ENCODE measurements at places on chromosomes 3 and 15.

DNA sequence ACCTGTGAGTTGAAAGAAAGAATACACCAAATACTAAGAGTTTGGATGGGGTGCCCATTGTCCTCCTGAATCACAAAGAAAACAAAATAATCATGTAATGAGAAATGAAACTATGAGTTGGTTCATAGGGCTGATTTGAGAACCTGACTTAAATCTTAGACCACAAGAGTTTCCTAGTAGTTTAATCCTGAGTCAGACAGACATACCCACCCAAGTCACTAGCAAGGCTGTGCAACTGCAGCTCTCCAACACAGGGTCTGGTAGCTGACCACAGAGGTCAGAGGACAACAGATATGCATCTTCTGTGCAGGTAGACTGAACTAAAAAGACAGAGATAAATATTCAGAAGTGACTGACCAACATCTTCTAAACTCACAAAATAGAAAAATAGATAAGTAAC, 296.3 kb upstream of the TMCO5A start:
- DNase-seq = no peak

DNA sequence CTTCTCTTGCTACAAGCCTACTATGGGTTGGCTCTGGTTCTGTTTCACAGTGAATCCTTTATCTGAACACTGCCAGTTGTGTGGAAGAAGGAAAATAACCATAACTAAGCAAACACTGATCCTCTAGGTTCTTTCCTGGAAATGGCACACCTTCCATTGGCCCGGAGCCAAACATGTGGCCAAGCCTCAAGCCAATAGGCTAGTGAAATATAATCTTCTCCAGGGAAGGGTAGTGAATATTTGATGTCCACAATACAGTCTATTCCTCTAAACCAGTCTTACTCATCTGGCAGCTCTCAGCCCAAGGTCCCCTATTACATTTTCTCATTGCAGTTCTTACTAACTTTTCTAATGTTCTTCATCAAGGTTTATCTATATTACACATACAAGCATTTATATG, 921.3 kb downstream of the TUSC7 start:
- DNase-seq = no peak

DNA sequence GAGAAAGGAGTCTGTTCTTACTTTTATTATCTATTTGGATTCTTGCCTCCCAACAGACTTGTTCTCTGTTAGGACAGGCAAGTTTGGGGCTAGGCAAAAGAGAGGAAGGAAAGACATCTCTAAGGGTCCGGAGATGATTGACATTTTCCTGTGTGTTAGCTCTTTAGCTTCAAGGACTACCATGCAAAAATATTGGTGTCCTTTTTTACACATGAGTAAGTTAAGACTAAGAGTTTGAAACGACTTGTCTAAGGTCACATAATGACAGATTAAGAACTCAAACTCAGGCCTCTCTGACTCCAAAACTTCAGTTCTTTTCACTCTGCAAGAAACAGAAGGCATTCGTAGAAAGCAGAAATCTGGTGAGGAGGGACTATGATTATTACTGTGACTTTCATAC, 5.9 kb downstream of the LMCD1 start:
- no peak for DNase-seq

- no peak for DNase-seq
Observed at GRCh38 chr3:52923963-52924362, 26.6 kb upstream of the STIMATE start.

DNA sequence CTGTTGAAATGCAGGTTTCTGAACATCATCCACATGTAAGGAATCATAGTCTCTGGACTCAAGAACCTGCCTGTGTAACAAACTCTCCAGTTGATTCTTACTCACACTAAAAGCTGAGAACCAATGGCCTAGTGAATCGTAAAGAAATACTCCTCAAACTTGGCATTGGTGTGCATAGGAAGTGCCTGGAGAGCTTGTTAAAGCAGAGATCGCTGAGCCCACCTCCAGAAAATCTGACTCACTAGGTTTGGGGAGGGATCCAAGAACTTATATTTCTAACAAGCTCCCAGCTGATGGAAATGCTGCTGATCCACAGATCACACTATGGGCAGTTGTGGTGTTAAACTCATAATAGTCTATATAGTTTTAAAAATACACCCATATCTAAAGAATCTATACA, 55.8 kb upstream of the LMCD1 start:
- no peak for DNase-seq

DNA sequence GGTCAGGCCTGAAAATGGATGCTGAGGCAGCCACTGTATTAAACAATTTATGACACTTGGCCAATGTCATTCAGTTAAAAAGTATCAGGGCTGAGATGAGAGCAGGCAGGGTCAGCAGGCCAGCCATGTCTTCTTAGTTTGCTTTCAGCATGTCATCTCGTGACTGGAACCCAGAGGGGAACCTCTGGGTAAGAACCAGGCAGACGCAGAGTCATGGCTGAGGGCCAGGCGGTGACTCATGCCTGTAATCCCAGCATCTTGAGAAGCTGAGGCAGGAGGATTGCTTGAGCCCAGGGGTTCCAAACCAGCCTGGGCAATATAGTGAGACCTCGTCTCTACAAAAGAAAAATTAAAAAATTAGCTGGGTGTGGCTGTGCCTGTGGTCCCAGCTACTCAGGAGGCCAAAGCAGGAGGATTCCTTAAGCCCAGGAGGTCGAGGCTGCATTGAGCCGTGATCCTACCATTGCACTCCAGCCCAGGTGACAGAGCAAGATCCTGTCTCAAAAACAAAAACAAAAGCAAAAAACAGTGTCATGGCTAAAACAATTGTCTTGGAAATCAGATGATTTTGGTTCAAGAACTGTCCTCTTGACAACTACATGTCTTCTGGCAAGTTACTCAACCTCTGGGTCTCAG, 11.7 kb downstream of the BCL2L10 start:
- no peak for DNase-seq

DNA sequence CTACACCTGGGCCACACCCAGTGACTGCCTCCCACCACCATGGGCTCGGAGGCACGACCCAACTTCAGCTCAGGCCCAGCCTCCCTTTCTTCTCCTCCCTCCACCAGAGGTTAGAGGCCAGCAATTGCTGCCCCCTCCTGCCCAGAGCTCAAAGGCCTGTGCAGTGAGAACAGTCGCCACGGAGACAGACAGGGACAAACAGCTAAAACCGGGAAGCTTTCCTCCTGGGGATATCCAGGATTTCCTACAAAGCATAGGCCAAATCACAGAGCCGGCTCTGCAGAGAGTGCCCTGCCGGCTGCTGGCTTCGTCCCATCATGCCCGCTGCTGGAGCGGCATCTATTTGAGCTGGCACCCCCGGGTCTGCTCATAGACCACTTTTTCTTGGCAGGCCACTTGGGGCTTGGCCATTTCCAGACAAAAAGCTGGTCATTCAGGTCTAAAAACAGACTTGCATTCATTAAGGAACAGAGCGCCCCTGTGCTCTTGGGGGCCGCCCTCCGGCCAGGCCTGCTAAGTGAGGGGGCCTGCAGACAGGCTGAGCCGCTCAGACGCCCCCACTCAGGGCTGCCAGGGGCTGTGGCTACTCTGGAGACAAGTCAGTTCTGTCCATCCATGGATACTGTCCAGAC, 17.5 kb downstream of the GRAMD2A start:
- DNase-seq = no peak

- DNase-seq = no peak
Observed at GRCh38 chr15:50735156-50735555, 30.4 kb downstream of the SPPL2A start.

GRCh38 chr3:41683666-41684350, 278.1 kb downstream of the ULK4 start:
- DNase-seq = no peak

DNA sequence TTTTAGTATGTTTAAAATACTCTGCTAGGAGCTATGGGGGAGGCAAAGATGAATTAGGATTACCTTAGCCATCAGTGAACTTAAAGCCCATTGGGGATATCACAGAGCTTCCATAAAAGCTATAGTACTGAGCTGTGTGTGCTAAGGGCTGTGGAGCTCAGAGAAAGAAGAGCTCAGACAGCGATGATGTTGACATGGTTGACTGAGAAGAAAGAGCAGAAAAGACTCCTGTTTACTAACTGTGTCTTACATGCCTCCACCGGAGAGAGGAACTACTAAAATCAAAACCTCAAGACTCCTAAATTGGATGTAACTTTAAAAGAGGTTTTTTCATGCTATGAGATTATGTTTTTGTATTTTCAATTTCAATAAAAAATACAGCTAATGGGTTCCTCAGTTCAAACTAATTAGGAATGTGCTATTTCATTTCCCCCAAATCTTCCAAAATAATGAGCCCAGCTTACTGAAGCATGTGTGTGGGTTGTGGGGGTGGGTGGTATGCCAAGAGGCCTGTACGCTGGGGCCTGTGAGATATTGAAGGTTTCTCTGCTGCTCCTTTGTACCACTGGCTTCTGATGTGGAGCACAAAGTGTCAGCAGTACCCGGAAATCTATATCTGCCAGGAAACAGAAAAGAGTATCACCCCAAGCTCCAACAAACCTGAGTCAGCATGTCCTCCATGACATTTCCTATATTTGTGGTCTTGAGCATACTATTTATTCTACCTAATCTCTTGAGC, 22.7 kb downstream of the DGKG start:
- no peak for DNase-seq

DNA sequence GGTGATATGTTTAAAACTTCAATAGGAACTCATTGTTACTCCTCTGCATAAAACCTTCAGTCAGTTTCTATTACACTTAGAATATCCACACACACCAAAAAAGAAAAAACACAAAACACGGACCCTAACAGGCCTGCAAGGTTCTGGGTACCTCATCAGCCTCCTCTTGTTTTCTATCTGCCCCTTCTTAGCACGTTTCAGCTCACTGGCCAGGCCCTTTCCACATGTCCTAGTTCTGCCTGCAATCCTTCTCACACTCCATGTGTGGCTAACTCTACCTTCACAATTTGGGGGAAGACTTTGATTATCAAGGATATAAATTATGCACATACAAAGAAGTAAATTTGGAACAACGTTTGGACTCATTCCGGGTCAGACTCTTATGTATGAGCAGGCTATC, 376.3 kb downstream of the LSAMP start:
- DNase-seq = no peak

GRCh38 chr3:42892169-42892568, 13.8 kb upstream of the ZNF662 start:
- DNase-seq = no peak

DNA sequence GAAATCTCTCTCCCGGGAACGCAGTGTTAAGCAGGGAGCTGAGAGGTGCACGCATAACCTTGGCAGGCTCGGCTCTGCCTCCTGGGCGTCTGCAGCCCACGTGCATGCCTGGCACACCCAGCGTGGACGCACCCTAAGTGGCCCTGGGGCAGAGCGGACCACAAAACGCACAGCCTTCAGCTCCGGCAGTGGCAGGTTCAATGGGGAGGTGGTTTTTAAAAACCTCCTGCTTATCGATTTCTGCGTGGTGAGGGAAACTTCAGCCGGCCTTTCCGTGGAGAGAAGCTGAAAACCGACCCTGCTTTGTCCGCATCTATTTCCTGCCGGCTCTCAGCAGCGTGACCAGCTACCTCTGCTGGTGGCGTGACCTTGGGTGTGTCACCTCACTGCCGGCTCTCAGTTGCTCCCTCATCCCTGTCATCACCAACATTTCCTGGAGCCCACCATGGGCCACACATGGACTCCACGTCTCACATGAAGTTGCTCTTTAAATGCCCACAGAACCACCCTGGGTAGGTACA, 134.8 kb upstream of the MEF2A start:
- no peak for DNase-seq

DNA sequence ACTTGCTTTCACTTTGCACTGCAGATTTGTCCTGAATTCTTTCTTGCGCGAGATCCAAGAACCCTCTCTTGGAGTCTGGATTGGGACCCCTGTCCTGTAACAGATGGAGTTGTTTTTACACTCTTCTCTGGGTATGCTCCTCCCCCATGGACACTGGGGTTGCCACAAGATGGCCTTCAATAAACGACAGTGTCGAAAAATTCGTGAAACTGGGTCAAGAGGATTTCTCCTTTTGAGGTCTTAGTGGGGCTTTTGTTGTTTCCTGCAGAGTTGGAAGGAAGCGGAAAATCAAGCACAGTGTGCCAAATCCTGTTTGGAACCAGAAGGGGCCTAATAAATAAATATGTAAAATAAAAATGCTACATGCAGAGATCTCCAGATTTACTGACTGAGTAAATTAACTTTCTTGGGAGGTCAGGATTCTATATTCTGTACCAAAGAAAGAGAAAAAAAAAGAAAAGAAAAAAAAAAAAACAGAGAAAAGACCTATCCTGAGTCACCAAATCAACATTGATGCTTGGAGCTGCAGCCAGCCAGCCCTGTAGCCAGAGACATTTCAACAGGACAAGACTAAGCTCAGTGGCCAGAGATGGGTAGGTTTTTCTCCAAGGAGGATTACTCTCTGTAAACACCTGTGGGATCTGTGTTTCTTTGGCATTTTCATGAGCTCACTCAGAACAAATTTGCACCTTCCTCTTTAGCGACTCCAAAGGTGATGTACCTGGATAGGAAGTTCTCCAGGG, 24.8 kb downstream of the CCDC80 start:
- DNase-seq = no peak

DNA sequence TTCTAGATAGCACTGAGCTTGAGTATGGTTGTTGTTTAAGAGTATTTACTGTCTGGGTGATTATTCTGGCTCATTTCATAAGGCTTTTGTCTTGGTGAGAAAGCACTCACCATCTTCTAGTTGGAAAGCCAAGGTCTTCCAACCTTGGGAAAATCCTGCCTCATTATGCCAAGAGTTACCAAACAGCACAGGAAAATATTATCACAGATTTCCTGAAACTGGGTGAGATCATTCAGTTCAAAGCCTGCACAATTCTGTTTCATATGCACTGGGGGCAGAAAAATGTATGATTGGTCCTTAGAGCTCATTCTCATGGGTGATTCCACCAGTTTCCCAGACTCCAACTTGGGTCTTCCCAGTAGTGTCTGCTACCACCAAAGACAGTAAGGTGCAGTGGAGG, 291.8 kb downstream of the RORA start:
- DNase-seq = no peak

- DNase-seq = no peak
Observed at GRCh38 chr3:121995161-121996137, 26.6 kb downstream of the ILDR1 start.

- DNase-seq = no peak
Observed at GRCh38 chr3:42165211-42165610, 74.1 kb downstream of the TRAK1 start.

DNA sequence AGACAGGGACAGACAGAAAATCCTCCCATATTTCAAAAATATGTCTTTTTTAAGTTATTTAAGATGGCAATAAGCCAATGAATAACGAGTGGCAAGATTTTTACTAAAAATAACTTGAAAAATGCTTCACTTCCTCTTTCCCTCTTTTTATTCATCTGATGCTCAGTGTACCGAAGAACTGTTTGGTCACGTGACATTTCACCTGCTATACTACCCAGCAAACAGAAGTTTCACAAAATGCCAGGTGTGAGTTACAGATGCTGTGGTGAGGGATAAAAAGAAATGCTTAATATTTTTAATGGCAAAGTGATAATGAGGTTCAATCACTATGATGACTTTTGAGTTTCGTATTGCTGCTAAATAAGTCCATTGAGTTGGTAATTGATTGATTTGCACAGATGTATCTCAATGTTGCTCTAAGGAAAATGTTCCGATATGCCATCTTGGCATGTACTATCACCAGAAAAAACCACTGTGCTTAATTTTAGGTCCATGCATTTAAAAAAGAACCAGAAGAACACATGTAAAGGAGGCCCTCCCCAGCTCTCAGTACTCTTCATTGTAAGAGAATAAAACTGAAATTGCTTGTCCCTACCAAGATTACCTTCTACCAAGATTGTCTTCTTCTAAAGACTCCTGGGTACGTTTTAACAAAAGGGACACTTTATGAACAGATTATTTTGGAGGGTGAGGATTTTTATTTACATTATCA, 26.0 kb upstream of the SEC62 start:
- no peak for DNase-seq

- no peak for DNase-seq
Observed at GRCh38 chr15:100430411-100430810, 88.6 kb upstream of the ADAMTS17 start.

GRCh38 chr3:2802429-2802828, 307.7 kb downstream of the IL5RA start:
- DNase-seq = no peak

Measured in activated T-helper 1 cell treated with anti-CD3 and anti-CD28 coated beads, Interleukin-2, amount 50 U/mL, for 16 hours (primary cell).